ENCODE measurements at places on chromosomes 3 and 15.

- DNase-seq = no peak
These were observed 4.1 kb downstream of the GORASP1 start for GRCh38 chr3:39103324-39103693.

DNA sequence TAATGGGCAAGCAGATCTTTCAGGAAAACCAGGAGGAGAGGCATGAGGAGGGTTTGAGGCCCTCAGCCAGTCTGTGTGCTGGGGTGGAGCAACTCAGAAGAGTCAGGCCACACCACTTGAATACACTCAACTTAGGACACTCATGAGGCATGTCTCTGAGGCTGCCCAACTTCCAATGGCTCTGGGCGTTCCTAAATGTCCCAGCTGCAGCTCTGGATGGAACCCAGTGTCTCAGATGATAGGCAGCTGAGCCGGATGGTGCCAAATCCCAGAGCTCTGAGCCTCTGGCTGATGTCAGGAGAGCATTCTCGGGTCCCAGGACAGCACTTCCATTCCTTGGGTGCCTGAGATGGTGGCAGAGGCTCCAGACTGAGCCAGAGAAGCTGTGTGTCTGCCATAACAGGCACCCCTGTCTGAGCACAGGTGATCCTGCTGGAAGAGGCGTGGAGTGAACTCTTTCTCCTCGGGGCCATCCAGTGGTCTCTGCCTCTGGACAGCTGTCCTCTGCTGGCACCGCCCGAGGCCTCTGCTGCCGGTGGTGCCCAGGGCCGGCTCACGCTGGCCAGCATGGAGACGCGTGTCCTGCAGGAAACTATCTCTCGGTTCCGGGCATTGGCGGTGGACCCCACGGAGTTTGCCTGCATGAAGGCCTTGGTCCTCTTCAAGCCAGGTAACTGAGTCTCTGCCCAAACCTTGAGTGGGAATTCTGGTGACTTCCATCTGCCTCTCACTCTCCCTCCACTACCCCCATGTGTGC lies 2.8 kb downstream of the NR2E3 start:
- DNase-seq = no peak

DNA sequence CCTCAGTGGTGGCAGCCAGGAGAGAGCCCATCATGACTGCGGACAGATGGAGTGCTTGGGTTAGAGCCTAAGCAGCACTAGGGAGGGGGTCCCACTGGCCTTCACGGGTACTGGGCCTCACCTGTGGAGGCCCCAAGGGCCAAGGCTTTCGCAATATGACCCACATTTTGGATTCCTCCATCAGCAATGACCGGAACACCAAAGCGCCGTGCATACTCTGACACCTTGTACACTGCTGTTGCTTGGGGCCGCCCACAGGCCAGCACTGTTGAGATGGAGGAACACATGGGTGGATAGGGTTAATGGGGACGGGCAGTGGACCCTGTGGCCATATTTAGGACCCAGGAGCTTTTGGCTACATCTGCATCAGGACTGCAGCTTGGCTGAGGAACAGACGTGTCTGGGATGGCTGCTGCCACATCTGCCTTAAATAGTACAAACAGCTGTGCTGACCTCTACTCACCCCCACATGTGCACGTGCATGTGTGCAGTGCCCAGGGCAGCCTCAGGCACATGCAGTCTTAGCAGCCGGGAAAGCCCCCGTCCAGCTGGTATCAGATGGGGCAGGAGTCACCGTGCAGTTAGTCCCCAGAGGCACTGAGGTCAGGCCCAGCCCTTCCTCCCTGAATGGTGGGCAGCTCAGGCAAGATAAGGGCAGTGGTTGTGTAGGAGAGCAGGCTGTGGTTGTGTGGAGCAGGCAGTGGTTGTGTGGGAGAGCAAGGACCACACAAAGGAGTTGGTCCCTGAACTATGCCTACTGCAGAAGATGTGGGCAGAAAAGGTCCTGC lies 3.3 kb downstream of the NDUFAF3 start:
- no peak for DNase-seq

DNA sequence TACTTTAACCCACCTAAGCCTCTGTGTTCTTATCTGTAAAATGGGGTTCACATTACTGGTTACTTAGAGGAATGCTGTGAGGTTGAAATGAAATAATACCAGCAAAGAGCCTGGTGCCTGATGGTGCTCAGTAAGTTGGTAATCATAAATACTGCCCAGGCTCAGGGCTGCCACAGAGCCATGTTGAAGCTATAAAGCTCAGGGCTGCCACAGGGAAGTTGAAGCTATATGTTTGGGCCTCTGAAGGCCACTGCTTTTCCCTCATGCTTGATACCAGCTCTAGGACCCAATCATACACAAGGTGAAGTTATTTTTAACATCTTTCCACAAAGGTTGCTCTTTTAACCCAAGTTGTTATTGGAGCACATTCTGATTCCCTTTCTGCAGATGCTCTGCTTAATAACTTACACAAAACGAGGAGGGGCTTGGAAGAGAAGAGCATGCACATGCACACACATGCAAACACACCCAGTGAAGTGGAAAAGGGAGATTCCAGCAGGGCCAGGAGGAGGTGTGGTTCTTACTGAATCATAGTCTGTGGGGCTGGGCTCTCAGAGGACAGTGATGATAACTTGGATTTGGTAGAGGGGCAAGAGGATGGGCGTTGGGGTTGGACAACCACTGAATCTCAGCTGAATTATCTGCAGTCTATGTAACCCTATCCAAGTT lies 17.4 kb downstream of the PARP14 start:
- DNase-seq = no peak

- no peak for DNase-seq
These were observed 17.9 kb downstream of the SHF start for GRCh38 chr15:45169608-45170480.

DNA sequence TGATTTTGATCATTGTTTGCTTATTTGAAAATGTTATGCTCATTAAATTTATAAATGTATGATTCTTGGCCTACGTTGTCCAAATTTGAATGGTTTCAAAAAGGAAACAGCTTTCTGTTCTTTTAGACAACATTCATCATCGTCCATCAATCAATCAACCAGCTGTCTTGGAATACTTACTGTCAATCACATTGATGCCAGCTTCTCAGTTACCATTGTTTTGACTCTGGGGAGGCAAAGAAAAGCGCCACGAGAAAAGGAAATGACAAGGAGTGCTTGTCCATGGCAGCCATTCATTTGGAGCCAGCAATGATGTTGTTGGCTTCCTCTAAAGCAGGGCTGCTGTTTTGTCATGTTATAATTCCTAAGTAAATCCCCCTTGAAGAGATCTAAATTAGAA lies 62.2 kb upstream of the TP63 start:
- DNase-seq = no peak

- DNase-seq = no peak
These were observed 240.1 kb downstream of the NTRK3 start for GRCh38 chr15:88016406-88016805.

GRCh38 chr3:23459465-23459864 lies 256.3 kb downstream of the UBE2E2 start:
- no peak for DNase-seq

GRCh38 chr3:177448987-177449359 lies 251.7 kb upstream of the TBL1XR1 start:
- DNase-seq = no peak

DNA sequence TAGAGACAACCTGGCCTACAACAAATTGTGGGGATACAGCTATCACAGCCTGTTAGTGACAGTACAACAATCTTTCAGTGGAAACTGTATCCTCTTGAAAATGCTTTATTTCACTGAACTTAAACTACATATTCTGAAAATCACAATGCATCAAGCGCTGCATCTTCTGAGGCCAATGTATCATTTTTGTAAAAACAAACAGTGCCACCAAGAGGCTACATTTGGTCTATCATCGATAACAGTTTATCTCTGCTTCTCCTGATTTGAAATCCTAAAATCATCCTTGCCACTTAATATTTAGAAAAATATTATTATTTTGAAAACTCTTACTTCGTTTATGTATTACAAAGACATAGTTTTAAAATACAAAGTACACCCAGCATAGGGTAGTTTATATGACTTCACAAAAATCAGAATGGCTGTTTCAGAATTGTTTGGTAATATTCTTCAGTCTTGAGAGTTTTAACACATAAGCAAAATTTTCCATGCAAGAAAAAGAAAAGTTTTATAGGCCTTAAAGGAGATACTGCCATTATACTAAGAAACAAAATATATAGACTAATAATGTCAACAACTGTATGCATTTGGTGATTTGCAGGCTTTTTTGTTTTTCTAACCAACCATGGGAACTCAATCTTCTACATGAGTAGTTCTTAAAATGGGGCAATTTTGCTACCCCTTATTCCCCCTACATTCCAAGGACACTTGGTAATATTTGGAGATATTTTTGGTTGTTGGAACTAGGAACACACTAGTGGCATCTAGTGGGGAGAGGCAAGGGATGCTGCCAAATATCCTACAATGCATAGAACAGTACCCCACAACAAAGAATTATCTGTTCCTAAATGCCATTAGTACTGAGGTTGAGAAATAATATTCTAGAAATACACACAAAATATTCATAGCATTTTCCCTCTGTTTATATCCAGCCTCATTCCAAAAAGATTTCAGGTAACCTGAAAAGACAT lies 42.3 kb downstream of the WDR72 start:
- DNase-seq = no peak

- no peak for DNase-seq
These were observed 414.8 kb downstream of the AGBL1 start for GRCh38 chr15:86494475-86494874.

- DNase-seq = no peak
These were observed 11.7 kb upstream of the ZNF148 start for GRCh38 chr3:125386811-125387210.

DNA sequence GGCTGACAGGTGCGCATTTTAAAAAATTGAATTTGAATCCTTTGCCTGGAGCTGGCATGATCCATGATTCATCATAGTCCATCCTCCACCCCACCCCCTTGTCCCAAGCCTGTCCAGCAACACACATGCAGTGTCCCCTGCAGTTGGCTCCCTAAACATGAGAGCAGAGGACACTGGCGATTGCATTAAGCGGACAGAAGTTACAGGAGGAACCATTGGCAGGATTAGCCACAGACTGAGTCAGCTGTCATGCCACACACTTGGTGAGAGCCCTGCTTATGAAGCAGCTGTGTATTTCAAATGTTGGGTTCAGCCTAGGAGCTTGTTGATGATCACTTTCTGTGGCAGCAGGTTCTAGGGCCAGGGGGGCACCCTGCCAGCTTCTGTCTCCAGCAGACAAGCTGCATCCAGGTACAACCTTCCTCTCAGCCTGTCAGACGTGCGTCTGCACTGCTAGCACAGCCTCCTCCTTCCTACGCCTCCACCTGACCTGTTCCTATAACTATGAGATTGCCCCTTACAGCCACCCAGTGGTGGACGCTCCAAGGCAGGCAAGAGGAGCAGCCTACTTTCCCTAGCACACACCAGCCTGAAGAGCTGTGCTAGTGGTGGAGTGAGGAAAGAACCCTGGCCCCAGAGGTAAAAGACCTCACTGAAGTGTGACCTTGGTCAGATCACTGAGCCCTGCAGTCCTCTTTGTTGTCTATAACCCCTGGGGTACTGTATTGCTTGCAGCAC lies 121.9 kb downstream of the SLCO3A1 start:
- DNase-seq = no peak

GRCh38 chr15:85354461-85354860 lies 25.9 kb upstream of the AKAP13 start:
- DNase-seq = no peak

DNA sequence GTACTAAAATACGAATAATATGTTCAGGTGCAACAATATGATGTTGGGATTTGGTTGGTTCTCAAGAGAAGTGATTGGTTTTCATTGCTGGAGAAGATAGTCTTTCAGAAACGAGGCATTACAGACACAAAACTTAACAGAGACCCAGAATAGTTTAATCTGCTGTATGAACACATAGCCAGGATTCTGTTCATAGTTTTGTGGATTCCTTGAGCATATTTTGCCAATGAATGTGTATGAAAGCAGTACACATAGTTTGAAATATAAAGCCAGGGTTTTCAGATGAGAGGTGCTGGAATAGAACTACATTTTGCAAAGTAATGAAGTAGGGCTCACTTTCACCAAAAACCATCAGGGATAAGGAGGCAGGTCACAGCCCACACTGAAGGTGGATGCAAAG lies 5.7 kb upstream of the MCTP2 start:
- no peak for DNase-seq

GRCh38 chr3:192915304-192915703 lies 2.4 kb downstream of the MB21D2 start:
- peak; percentile 20 for DNase-seq

- no peak for DNase-seq
These were observed 18.2 kb upstream of the EOGT start for GRCh38 chr3:69031635-69032034.

- no peak for DNase-seq
These were observed 48.4 kb downstream of the EOMES start for GRCh38 chr3:27673701-27674100.

DNA sequence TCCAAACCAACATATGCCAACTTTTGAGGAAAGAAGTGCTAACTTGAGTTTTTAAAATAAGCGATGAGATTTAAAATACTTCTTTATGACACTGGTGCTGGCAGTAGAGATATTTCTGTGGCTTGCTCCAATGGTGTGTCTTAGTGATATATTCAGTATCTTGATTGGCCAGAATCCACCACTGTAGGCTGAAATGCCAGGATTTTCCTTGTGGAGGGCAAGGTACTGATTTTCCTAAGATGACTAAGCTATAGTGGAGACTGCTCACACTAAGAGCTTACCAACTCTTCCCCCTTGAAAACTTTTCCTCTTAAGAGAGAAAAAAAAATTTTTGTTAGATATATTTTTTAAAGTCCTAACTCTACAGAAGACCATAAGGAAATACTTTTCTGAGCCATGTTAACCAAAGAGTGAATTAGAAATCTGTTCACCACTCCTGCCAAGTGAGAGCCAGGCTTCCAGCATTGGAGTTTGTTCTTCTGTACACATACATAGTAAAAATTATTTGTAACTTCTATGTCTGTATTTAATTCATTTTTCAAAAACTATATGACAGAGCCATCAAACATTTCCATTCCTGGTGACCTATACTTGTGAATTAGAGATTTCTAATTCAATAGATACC lies 109.1 kb downstream of the PPP2R3A start:
- DNase-seq = no peak

DNA sequence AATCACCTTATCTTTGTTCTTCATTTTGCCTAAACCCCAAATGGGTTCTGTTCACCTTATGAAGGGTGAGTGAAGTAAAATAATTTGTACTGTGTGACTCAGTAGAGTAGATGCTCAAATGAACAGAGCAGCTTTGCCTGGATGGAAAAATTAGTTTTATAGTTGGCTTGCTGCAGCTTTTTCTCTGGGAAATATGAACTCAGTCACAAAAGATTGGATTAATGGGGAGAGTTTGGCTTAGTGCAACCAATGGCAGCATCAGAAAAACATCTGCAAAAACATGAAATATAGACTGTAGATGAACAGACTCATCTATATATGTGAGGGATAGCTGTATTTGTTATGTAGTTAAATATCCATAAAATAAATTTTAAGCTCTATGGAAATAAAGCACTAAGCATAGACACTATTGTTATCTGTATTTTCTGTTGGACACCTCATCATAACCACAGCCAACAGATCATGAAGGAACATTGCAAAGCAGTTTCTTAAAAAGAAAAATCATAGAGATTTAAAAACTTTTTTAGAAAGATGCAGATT lies 181.3 kb downstream of the ECT2 start:
- DNase-seq = no peak

All from C1 segment of cervical spinal cord (tissue), 14 donors.